ENCODE measurements at places on chromosomes 6 and 20. TPM values are rescaled to one million over a fixed set of nuclear protein-coding genes. Genes with fewer than 3 reads are reported as not detected.

The MEI4 gene
- total RNA-seq, result not detected

The CASP8AP2 gene
- total RNA-seq, result 15.0 TPM

The GJA1 gene
- total RNA-seq, result 286 TPM

The OR2J3 gene
- not detected for total RNA-seq

The CFAP61 gene
- total RNA-seq, result not detected

The LY6G6F gene
- not detected for total RNA-seq

The TOX2 gene
- total RNA-seq, result not detected

The MCCD1 gene
- total RNA-seq, result not detected

The SIGLEC1 gene
- total RNA-seq, result 0.21 TPM

The MEA1 gene
- 66.2 TPM for total RNA-seq

The SYNCRIP gene
- total RNA-seq, result 94.0 TPM

The RIMS4 gene
- total RNA-seq, result 0.75 TPM

The KIAA0408 gene
- 0.27 TPM for total RNA-seq

The VWA7 gene
- 0.94 TPM for total RNA-seq

The NR2E1 gene
- total RNA-seq, result not detected

The CD93 gene
- total RNA-seq, result 0.21 TPM

The SRMS gene
- not detected for total RNA-seq

The OGFR gene
- 47.2 TPM for total RNA-seq

The SLC24A3 gene
- total RNA-seq, result 0.11 TPM

The TMEM14B gene
- total RNA-seq, result 61.6 TPM

The BMP5 gene
- not detected for total RNA-seq

The FYN gene
- 142 TPM for total RNA-seq
